ENCODE measurements at places on chromosomes 4 and X. TPM values are rescaled to one million over a fixed set of nuclear protein-coding genes. Genes with fewer than 3 reads are reported as not detected.

- H3K4me1 ChIP-seq = no peaks in the 10 kb centered on the region
- no peak overlapping the region for H3K27ac ChIP-seq
- H3K4me3 ChIP-seq = no peak overlapping the region
- no peaks in the 10 kb centered on the region for H3K36me3 ChIP-seq
Observed at GRCh38 chrX:125175991-125176584, 143.6 kb upstream of the TEX13C start.

SLC16A2 gene
- total RNA-seq = 3.1 TPM

- no peaks in the 10 kb centered on the region for H3K36me3 ChIP-seq
- no peaks in the 10 kb centered on the region for H3K27me3 ChIP-seq
- no peak overlapping the region for H3K27ac ChIP-seq
- no peaks in the 10 kb centered on the region for H3K4me1 ChIP-seq
- no peak for DNase-seq
- no peak overlapping the region for H3K4me3 ChIP-seq
Observed at GRCh38 chr4:188697243-188697642, 558.0 kb downstream of the TRIML1 start.

DNA sequence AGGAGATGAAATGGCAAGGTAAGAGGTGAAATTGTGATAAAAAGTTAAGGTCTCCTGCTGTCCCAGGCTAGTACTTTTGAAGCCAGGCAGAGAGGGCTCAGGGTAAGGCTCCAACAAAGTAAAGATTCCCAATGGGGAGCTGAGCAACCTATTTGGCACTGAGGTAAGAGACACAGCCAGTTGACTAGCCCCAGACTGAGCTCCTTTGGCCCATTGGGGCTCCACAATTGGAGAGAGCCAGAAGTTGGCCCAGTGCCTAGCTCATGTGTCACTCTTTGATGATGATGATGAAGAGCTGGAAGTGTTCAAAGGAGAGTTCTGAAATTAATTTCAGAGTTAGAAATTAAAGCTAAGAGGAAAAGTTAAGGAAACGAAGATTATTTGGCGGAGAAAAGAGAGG lies 94.6 kb downstream of the RLIM start:
- no peaks in the 10 kb centered on the region for H3K36me3 ChIP-seq
- no peaks in the 10 kb centered on the region for H3K27me3 ChIP-seq
- DNase-seq = no peak
- no peak overlapping the region for H3K4me3 ChIP-seq

DNA sequence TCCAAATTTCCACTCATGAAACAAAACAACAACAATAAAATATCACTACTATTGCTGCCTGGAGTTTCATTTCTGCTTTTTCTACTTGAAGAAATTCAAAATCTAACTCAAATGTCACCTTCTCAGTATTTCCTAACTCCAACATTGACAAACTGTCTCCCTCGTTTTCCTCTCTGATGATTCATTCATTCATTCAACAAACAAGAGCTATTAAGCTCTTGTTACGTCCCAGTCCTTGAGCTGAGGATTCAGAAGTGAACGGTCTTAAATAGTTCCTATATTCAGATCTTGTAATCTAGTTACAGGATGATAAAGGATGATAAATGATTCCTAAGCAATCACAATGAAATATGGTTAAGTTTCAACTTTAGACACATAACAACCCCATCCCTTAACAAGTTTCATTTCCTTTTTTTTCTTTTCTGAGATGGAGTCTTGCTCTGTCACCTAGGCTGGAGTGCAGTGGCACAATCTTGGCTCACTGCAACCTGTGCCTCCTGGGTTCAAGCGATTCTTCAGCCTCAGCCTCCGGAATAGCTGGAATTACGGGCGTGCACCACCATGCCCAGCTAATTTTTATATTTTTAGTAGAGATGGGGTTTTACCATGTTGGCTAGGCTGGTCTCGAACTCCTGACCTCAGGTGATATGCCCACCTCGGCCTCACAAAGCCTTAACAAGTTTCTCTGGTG lies 1.7 kb downstream of the SLC9B2 start:
- peaks cover 15% of the 10 kb centered on the region for H3K4me1 ChIP-seq
- H3K36me3 ChIP-seq = no peaks in the 10 kb centered on the region
- H3K27me3 ChIP-seq = no peaks in the 10 kb centered on the region
- no peak overlapping the region for H3K27ac ChIP-seq
- DNase-seq = no peak

- H3K4me3 ChIP-seq = peak within 1 kb of the TSS; percentile 50
- H3K4me1 ChIP-seq = peaks cover 19% of the 10 kb centered on the region
- H3K27me3 ChIP-seq = no peaks in the 10 kb centered on the region
- H3K27ac ChIP-seq = peak within 1 kb of the TSS; percentile 60
Observed at GRCh38 chr4:103099691-103100392, at the start of gene BDH2. Gene BDH2 (minus strand): TSS chr4:103099834. CDS start chr4:103096254, 3,580 bp downstream.

DNA sequence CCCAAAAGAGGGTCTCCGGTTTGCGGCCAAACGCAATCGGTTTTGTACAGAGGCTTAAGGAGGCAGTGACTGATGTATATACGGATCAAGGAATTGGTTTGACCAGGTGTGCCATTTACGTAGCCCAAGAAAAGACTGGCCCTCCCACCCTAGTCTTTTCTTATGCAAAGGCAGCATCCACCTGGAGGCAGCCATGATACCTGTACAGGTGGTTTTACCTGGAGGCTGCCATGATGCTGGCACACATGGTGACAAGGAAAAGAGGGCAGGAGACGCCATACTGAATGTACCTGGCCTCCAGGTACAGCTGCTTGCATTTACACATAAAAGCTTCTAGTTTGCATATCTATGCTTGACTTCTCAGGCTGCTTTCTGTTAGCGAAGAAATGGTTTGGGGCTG lies 917.7 kb upstream of the INTU start:
- no peak overlapping the region for H3K27ac ChIP-seq
- no peaks in the 10 kb centered on the region for H3K4me1 ChIP-seq
- DNase-seq = no peak
- H3K4me3 ChIP-seq = no peak overlapping the region

DNA sequence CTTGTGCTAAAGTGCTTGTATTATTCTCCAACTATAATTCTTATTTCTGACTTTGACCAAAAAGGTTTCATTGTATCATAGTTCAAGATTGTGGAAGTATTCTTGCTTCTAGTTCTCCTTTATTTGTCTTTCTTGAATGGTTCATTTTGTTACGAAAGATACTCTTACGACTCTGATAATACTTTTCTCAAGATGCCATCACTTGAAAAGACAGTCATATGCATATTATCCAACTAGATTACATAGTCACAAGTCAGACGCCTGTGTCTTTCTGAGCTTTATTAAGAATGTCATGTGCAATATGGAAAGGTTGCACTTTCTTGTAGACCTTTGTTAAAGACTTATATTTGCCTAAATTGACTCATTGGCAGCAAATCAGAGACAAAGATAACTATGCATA lies 71.4 kb upstream of the HPGD start:
- no peaks in the 10 kb centered on the region for H3K36me3 ChIP-seq

FSTL5 gene
- not detected for total RNA-seq

RPL34 gene
- 469 TPM for total RNA-seq

Data from upper lobe of left lung (tissue), 6 donors.